ENCODE measurements at places on chromosomes 13 and 19.

DNA sequence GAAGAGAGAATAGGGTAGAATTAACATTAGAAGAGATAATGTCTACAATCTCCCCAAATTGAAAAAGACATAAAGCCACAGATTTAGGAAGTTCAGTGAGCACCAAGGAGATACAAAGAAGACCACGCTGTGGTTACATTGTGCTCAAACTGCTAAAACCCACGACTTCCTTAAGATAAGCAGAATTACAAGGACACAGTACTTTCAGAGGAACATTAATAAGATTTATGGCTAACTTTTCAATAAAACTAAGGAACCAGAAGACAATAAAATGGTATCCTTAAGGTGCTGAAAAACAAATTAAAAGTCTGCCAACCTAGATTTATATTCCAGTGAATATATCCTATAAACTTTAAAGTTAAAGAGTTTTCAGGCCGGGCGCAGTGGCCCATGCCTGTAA lies 7.4 kb upstream of the IL17D start:
- DNase-seq = no peak

- no peak for DNase-seq
Measured at GRCh38 chr13:21405309-21405708, 53.8 kb downstream of the ZDHHC20 start.

GRCh38 chr19:54207676-54207982 lies 7.0 kb downstream of the RPS9 start:
- no peak for DNase-seq

DNA sequence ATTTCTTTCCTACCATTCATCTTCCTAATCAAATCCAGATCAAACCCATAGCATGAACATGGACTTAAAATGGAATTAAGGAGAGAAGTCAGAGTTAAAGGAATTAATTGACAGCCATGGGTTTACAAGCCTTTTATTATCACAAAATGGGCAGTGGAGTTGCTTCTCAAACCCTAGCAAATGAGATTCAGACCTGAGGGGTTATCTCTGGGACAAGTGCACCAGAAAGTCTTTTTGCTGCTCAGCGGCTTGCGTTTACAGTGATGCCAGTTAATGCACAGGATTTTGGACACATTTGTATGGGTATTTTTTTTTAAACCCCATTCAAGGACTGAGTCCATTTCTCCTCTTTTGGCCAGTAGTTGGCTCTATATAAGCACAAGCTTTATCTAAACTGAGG lies 503.0 kb downstream of the EFNB2 start:
- no peak for DNase-seq

DNA sequence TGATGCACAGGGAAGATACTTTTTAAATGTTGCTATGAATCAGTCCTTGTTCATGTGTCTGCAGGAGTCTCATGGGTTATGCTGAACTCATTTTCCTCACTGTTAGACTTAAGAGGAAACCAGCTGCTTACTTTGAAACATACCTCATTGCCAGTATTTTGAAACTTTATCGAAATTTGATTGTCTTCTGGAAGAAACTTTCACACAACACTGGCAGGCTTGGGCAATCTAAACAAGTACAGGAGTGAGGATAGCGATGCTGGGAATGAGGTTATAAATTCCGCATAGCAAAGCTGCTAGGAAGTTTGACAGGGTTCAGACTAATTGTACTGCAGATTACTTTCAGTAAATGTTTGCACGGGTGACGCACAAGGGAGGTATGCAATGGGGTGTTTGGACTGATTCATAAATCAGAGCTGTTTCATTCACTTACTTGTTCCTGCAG lies 245.7 kb downstream of the DNAJC15 start:
- no peak for DNase-seq

GRCh38 chr13:103941506-103942140 lies 875.4 kb upstream of the SLC10A2 start:
- DNase-seq = no peak

DNA sequence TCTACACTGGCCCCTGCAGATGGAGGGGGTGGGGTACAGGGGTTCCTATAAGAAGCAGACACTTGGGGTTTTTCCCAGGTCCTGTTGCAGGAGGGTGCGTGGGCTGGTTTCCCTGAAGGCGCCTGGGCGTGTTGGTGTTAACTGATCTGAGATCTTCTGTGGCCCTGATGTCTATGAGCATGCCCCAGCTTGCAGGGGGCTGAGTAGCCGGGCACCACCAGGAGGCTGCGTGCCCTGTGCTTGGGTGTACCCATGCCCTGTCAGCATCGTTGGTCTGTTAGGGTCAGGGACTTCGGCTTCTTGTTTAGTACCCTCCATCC lies 45.3 kb downstream of the CAPN12 start:
- no peak for DNase-seq

GRCh38 chr13:28741084-28741491 lies 22.3 kb upstream of the SLC46A3 start:
- no peak for DNase-seq

DNA sequence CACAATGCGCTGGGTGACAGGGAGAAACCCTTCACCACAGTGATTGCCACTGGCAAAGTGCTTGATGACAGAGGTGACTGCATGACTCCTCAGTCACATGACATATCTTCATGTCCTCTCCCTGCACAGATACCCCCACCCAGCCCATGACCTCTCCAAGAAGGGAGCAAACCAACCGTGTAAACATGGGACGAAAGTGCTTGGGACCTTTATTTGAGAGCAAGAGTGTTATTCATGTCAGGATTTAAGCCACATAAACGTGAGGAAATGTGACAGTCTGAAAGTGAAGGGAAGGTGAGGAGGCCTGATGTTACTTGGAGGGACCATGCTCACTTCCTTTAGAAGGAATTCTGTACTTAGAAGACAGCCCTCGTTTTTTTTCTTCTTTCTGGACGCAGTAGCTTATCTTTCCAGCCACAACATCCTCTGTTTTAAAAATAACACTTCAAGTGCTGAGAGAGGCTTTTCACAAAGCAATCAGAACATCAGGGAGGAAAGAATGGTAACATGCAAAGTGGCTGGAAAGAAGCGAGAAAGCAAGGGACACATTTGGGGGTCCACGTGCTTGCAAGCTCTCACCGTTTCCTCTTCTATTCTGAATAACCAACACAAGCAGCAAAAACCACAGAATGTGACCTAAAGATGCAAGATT lies 35.6 kb downstream of the EPS15L1 start:
- DNase-seq = no peak

- no peak for DNase-seq
Measured at GRCh38 chr19:33701565-33701964, 79.8 kb downstream of the CHST8 start.

- no peak for DNase-seq
Measured at GRCh38 chr19:33678796-33679585, 57.2 kb downstream of the CHST8 start.

DNA sequence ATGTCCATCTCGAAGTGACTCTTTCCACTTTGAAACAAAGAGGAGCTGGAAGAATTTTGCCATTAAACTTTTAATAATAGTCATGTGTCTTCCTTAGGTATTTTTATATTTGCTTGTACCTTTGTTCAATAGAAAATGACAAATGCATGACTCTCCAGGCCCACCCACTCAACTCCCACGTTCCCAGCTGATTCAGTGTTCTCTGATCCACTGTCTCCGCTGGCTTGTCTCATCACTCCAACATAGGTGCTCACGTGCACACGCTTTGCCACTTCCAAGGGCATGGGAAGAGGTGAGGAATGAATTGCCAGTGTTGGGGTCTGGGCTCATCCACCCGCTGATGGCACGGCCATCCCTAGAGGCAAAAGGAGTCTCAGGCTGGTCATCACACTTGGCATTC lies 24.5 kb downstream of the RASL11A start:
- DNase-seq = no peak

GRCh38 chr19:5074830-5075394 lies 106.0 kb downstream of the KDM4B start:
- no peak for DNase-seq

GRCh38 chr13:111467111-111467890 lies 146.9 kb downstream of the TEX29 start:
- DNase-seq = no peak

DNA sequence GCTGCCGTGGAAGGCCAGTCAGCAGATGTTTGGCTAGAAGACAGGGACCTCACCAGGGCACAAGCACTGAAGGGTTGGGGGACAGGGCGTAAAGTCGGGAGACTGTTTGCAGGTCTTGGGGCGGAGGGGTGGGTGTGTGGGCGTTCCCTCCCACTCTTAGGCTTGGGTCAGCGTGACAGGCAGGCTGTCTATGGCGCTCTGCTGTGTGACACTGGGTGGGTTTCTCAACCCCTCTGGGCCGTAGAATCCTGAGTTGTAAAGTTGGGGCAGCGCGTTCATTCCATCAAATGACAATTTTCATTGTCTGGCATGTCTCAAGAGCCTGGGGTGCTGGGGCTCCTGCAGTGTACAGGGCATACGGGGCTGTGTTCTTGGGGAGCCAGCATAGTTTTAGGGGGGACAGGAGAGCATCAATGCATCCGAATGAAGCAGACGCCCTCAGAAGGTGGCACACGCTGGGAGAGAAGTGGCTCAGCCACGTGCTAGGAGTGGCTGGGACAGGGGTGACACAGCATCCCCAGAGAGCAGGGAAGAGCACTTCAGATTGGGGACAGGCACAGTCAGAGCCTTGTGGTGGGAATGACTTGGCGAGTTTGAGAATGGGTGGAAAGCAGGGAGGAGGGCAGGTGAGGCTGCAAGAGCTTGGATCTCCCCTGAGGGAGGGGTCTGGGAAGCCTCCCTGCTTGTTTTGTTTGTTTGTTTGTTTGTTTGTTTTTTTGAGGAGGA lies 4.4 kb downstream of the CRTC1 start:
- no peak for DNase-seq

GRCh38 chr13:35460061-35460460 lies 16.4 kb downstream of the MAB21L1 start:
- no peak for DNase-seq
